ENCODE measurements at places on chromosomes 4 and X.

- no peak for DNase-seq
Observed at GRCh38 chr4:144562019-144562705, 83.8 kb upstream of the HHIP start.

DNA sequence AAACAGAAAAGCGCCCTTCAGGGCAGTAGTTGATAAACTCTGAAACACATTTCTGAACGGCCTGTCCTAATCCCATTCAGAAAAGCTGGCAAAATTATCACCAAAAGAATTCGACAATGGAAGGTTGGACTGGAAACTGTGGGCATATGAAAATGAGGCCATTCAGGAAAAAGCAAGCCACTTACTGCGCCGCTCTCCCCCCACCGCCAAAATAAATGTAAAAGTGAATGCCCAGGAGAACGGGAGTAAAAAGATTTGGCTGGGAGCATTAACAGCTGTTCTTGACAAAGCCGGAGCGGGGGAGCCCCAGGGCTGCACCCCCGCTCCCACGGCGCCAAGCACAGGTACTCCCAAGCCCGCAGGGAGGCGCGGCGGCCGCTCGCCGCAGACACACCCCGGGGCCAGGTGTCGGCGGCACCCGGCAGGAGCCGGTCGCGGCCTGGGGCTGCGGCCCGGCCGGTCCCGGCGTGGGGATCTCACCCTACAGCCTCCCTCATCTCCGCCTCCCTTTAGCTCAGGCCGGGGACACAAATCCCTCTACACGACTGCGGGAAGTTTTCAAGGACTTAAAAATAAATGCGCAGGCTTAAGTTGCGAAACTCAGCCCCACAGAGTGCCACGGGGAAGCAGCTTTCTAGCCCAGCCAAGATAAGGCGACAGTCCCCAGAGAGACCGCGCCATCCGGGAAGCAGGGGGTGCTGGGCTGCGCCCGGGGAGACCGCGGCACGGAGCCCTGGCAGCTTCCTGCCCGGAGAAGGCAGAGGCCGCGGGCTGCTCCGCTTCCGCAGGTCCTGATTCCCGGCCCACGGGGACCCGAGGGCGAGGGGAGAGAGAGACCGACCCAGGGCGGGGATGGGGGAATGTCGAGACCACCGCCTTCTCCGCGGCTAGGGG is 593 bp downstream of the SH3RF1 start:
- no peak for DNase-seq

- DNase-seq: no peak
Observed at GRCh38 chr4:176883681-176884418, 91.1 kb upstream of the VEGFC start.

GRCh38 chrX:2875798-2876399 is 47.2 kb downstream of the GYG2 start:
- DNase-seq: no peak

GRCh38 chrX:23883737-23884354 is 23.9 kb downstream of the APOO start:
- no peak for DNase-seq

GRCh38 chr4:71266090-71266794 is 72.6 kb upstream of the SLC4A4 start:
- no peak for DNase-seq

DNA sequence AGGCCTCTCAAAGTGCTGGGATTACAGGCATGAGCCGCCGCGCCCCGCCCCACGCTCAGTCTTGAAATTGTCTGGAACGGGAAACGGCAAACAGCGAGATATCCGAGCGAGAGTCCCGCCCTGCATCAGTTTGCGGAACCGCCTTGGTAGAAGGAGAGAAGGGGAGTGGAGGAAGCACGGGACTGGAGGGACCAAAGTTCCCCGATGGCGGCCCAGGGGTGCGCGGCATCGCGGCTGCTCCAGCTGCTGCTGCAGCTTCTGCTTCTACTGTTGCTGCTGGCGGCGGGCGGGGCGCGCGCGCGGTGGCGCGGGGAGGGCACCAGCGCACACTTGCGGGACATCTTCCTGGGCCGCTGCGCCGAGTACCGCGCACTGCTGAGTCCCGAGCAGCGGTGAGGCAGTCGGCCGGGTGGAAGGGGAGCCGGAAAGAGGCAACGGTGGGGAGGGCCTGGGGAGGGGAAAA is at the start of gene BST1:
TSS of gene BST1 (plus strand) at position 125 of the 463 bp plus-strand sequence. CDS start at position 205, 80 bp downstream.
- peak; percentile 8 for DNase-seq

- no peak for DNase-seq
Observed at GRCh38 chr4:8701126-8702019, 108.8 kb downstream of the CPZ start.

GRCh38 chr4:140300271-140300970 is 73.0 kb upstream of the SCOC start:
- DNase-seq: no peak

- DNase-seq: no peak
Observed at GRCh38 chrX:152991123-152991522, 2.8 kb downstream of the PNMA5 start.

GRCh38 chr4:68272380-68272779 is 26.9 kb upstream of the TMPRSS11B start:
- DNase-seq: no peak

DNA sequence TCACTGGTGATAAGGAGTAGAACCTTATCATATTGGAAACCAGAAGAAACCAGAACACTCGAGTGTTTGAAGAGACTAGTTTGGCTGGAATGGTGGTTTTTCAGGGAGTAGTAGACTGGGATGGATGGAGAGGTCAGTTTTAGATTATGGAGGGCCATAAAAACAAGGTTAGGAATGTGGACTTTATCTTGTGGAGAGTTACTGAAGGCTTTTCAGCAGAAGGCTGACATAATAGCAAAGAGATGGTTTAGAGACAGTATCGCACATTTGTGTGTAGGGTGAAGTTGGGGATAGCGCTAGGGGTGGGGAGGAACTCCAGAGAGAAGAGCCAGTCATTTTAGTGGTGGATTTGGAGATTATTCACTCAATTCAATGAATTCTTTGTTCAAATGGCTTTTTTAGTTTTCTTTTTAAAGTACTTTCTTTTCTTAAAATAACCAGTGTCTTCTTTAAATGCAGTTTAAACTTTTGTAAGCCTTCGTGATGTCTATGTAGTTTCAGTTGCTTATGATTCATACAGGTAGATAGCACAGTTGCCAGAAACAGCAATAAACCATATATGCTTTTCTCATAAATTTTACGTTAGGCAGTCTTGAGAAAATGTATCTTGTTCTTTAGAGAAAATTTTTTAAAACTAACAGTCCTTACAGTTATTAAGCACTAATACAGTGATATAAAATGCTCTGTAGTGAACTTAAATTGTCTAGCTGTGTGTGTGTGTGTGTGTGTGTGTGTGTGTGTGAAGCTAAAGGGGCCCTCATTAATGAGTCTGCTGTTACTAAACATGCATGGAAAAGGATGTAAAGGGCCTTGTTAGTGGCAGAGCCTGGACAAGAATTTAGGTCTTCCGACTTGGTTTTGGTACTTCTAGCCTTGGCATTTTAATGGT is 3.8 kb downstream of the ARHGAP10 start:
- no peak for DNase-seq

- no peak for DNase-seq
Observed at GRCh38 chr4:53014881-53015280, 152.8 kb downstream of the RASL11B start.

DNA sequence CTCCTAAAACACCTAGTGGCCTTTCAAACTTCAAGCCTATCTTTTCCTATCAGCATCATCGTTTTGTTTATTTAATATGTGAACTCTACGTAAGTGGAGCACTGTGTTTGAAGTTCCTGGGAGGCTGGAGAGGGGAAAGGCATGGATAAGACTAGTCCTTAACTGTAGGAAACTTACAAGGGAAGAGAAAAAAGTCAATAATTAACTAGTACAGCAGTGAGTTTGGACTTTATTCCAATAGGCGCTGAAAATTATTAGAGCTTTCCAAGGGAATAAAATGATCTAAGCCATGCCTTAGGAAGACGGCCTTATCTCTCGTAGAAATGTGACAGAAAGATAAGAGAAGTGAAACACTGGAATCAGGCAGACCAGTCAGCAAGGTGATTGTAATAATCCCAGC is 55.3 kb downstream of the AMOT start:
- no peak for DNase-seq

DNA sequence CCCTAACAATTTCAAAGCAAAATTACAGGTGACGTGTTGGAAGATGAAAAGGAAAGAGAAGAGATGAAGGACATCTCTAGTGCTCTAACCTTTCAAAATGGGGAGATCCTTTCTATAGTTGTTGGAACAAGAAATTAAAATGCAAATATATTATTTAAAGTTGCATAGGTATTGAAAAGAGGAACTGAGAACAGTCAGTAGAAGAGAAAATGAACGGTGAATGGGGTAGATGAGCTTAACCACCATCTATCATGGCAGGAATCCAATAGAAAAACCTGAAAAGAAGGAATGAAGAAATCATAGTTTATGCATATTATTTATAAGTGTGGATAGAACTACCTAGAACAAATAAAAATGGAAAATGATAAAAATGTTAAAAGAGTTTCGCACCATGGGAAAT is 42.0 kb downstream of the ANXA5 start:
- no peak for DNase-seq

- DNase-seq: no peak
Observed at GRCh38 chr4:77154065-77154464, 2.9 kb upstream of the CCNG2 start.

- no peak for DNase-seq
Observed at GRCh38 chr4:21012851-21013331, 312.6 kb downstream of the PACRGL start.

DNA sequence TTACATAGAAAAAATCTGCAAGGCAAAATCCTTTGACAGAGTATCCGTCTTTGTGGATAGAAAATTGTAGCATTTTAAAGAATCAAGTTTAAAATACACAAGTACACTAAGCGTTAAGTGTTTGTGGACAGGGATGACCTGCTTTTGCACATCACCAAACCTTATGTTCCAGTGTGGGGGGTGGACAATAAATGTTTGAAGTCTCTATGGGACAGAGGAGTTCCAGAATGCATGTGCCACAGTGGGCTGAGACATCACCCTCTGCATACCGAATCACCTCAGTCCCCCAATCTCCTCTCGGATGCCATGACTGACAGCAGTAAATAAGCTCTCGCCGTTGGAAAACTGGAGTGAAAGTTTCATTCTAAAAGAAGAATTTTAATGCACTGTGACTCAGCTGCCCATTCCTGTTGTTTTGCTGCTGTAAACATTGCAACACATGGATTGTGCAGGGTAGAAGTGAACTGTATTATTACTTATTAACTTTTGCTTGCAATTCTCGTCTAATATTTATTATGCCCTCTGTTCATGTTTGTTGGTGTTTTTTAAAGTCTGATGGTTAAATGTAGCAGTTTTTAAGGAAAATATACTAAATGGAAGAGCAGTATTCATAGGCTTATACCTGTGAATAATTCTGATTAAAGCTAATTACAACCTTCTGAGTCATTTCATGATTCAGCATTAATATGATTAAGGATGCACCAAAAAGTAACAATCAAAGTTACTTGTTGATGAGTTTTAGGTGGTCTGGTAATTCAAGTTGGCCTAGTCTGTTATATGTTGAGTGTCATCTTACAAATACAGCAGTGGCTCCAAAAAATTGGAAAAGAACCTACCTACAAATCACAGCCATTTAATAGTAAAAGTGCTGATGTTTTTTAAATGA is 24.0 kb downstream of the CDKN2AIP start:
- no peak for DNase-seq

GRCh38 chr4:81445196-81445595 is 26.5 kb downstream of the RASGEF1B start:
- no peak for DNase-seq

DNA sequence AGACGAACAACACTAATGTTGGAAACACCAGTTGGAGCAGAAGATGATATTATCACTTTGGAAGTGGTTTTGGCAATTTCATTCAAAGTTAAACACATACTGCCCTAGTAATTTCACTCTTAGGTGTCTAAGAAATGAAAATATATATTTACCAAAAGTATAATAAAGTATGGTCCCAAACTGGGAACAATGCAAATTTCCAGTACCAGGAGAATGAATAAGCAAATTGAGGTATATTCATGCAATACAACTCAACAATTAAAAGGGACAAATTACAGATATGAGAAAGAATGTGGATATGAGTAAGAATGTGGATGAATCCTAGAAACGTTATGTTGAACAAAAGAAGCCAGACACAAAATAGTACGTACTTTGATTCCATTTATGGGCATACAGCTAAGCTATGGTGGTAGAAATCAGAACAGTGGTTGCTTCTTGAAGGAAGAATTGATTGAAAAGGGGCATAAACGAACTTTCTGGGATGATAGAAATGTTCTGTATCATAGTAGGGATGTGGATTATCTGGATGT is 10.0 kb downstream of the ELMOD2 start:
- no peak for DNase-seq

DNA sequence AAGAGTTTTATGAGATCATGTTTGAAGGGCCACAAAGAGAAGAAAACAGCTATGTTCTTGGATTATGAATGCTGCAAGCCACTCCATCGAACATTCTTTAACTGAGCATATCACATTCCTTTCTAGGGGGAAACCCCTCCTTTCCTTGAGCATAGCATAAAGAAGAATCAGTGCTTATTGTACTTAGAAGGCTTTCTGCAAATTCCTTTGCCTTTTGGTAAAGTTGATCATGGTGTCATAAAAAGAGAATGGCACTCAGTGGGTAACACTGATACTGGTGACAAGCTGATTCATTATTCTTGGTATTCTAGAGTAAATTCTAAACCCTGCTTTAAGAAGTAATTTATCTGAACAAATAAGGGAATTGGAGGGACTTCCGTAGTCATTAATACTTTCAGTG is 88.5 kb upstream of the GPR34 start:
- no peak for DNase-seq

GRCh38 chrX:100687128-100687527 is 43.1 kb downstream of the SRPX2 start:
- DNase-seq: no peak

DNA sequence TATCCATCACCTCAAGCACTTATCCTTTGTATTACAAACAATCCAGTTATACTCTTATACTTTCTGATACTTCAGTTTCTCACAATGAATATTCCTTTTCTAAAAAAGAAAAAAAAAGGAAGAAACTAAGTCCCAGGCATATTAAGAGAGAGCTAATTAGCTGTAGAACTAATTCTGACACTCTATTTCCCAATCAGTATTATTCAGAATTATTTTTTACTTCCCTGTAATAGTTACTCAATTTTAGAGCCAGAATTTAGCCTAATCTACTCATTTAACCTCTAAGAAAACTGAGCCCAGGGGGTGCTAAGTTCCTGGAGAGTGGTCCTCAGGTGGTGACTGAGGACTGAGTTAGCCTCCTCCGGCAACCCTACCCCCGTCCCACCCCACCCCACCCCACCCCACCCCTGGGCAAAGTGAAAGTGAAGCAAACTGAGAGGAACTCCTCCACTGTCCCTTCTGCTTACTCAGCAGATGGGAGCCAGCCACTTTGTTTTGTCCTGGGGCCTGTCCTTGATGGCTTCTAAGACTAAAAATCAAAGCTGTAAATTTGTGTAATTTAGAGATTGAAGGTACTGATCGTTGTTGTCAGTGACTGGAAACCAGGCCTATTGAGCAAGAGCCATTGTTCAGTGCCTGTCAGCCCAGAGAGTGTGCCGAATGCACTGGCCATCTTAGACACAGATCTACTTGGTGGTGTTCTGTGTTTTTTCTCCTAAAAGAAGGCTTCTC is 162.1 kb downstream of the CBR4 start:
- no peak for DNase-seq
